Hepatocyte (in vitro differentiated cells): ENCODE measurements at places on chromosomes 4 and X. TPM values are rescaled to one million over a fixed set of nuclear protein-coding genes. Genes with fewer than 3 reads are reported as not detected.

DNA sequence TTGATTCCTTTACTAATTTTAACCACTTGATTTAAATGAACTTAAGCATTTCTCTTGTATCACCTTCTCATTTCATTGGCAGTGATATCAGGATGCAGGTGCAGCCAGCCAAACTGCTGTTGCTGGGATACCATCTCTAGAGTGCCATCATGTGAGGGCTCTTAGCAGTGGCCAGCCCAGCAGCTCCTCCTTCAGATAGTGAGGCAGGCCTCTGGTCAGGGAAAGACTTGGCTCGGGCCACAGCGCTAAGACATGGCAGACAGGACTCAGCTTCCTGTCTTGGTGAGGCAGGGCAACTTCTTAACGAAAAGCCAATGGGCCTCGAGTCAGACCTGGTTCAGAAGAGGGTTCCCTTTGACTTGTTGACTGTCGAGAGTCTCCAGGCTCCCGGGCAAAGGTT lies 50.0 kb downstream of the NOP14 start:
- H3K4me1 ChIP-seq = no peaks in the 10 kb centered on the region
- H3K36me3 ChIP-seq = peaks cover 6% of the 10 kb centered on the region
- no peak for DNase-seq
- H3K4me3 ChIP-seq = no peak overlapping the region
- H3K27ac ChIP-seq = no peak overlapping the region

GRCh38 chr4:55396308-55397125 lies 760 bp downstream of the TMEM165 start:
- no peaks in the 10 kb centered on the region for H3K36me3 ChIP-seq
- no peaks in the 10 kb centered on the region for H3K27me3 ChIP-seq
- DNase-seq = peak; percentile 76
- peak overlapping the region; percentile 100 for H3K27ac ChIP-seq

DNA sequence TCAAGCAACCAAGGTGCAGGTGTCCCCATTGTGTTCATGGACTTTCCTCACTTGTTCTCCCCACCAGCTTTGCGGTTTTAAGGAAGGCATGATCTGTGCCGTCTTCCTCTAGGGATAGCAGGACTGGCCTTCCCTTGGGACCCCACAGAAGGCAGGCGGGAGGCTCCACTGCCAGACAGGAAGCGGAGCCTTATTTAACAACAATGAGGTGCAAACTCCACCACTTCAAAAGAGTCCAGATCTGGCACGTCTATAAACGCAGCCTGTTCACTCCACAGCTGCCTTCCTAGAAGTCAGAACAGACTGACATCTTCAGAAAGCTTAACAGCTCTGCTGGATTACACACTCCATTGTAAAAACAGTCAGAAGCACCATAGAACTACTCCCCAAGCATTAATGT lies 1.7 kb upstream of the GPR143 start:
- no peaks in the 10 kb centered on the region for H3K27me3 ChIP-seq
- no peaks in the 10 kb centered on the region for H3K4me1 ChIP-seq

DNA sequence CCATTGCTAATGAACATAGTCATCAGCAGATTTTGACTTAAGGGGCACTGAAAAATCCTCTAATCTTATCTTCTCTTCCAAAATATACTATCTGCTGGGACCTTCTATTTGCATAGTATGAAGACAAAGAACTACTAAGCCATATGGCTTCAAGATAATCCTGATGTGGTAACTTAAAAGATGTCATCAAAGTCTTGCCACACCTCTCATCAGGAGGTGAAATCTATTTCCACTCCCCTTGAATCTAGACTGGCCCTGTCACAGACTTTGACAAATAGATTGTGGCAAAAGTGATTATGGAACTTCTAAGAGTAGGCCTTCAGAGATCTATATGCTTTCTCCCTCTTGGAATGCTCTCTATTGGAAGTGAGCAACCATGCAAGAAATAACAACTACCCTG lies 27.3 kb upstream of the TET2 start:
- H3K4me1 ChIP-seq = no peaks in the 10 kb centered on the region
- no peak for DNase-seq
- H3K27me3 ChIP-seq = no peaks in the 10 kb centered on the region
- no peak overlapping the region for H3K4me3 ChIP-seq
- no peak overlapping the region for H3K27ac ChIP-seq

Gene AFF2
- 6.5 and 8.6 TPM in 2 replicates for total RNA-seq
